ENCODE measurements at places on chromosomes 5 and 9.

DNA sequence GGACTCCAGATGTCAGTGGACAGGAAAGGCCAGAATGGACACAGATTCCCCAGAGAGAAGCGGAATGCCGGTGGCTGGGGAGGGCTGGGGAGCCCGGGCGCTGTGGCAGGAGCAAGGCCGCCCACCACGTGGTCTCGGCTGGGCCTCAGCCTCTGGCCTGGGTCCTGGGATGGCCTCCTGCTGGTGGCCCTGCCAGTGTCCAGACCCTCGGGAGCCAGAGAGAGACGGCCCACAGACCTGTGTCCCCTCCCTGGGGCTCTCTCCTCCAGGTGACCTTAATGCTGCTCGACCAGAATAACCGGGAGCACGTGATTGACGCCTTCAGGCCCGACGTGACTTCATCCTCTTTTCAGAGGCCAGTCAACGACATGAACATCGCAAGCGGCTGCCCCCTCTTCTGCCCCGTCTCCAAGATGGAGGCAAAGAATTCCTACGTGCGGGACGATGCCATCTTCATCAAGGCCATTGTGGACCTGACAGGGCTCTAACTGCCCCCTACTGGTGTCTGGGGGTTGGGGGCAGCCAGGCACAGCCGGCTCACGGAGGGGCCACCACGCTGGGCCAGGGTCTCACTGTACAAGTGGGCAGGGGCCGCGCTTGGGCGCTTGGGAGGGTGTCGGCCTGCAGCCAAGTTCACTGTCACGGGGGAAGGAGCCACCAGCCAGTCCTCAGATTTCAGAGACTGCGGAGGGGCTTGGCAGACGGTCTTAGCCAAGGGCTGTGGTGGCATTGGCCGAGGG lies 19.0 kb downstream of the FBXW5 start:
- DNase-seq = no peak

DNA sequence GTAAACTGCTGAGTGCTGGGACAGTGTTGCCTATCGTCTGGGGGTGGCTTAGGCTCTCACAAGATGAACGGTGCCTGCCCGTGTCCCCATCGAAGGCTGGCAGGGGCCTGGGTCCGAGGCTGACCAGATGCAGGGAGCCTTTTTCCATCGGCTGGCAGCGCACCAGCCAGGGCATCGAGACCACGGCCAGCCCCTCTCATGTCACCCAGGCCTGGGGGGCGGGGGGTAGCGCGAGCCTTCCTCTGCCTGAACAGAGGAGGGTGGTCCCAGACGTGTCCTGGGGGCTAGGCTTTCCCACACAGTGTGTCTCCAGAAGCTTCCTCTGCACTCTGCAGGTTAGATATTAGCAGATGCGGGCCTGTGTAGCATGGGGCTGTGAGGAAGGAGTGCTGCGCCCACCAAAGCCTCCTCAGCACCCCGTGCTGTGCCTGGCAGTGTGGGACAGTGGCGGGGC lies 17.3 kb downstream of the FGD3 start:
- DNase-seq = no peak

GRCh38 chr5:50653946-50654345 lies 12.5 kb upstream of the PARP8 start:
- no peak for DNase-seq

DNA sequence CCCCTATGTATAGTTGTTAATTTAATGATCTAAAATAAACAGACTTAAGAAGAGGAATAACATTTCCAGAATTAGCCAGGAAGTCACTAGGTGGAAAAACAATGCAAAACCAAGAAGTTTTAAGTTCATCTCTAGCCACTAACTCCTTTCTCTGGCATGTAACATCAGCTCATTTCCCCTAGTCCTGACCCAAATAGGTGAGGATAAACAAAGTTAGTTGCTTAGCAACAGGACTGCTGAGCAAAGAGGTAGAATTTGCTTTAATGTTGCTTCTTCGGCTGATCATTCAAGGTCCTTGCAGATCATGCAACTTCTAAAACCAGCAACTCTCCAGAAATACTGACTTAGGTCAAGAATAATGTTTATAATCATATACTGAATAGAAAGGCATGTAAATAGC lies 675.8 kb downstream of the CETN3 start:
- no peak for DNase-seq

DNA sequence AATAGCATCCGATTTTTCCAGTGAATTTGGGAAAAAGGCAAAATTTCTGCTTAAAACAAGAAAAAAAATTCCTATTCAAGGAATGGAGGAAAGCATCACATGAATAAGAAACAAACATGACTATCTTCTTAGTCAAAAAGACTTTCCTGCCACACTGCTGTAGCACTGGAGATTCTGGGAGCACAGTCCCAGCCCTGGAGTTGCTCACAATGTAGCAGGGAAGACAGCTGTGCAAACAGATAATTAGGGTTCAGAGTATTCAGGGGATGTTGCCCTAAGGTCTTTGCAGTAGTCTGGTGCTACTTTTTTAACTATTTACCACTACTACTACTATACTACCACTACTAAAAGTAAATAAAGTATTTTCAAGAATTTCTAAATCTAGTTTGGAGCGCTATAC lies 86.5 kb downstream of the BNC2 start:
- no peak for DNase-seq

- no peak for DNase-seq
These were observed 66.9 kb downstream of the TLR4 start for GRCh38 chr9:117771136-117771535.

GRCh38 chr5:126927429-126927828 lies 102.9 kb downstream of the MARCHF3 start:
- no peak for DNase-seq

All from NCI-H1436 treated with DMSO at 0.1 percent for 48 hours (cell line).